ENCODE measurements at places on chromosomes 7 and 10.

DNA sequence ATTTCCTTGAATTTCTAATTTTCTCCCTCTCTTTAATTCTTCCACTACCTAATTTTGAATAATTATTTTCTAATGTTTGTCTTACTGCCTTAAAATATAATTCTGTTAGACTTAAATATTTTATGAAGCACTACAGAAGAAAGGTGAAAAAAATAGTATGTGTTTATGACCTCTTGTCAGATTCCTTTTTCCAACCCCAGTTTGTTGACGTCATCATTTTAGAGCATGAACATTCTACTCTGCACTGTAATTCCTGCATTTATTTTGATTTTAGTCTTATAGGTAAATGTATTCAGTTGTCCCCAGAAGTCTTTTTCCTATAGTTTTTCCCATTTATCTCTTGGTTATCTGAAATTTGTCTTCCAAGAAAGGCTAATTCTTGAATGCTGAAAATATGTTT, 468.1 kb downstream of the SORCS3 start:
- DNase-seq, result no peak

DNA sequence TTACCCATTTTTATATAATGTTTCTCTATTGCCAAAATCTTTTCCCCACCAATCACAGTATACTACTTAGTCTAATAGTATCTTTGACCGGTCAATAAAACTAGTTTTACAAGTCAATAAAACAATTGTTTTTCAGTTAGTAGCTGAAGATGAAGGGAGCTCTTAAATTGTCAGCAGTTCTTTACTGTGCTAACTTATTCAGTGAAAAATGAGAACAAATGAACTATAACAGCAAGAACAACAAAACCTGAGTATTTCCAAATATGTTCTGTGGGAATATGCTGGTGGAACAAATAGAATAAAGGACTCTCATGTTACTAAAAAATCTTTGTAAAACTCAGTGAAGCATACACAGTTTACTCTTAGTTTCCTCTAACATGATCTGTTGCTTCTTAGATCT, 134.0 kb downstream of the SEMA3D start:
- DNase-seq, result no peak

DNA sequence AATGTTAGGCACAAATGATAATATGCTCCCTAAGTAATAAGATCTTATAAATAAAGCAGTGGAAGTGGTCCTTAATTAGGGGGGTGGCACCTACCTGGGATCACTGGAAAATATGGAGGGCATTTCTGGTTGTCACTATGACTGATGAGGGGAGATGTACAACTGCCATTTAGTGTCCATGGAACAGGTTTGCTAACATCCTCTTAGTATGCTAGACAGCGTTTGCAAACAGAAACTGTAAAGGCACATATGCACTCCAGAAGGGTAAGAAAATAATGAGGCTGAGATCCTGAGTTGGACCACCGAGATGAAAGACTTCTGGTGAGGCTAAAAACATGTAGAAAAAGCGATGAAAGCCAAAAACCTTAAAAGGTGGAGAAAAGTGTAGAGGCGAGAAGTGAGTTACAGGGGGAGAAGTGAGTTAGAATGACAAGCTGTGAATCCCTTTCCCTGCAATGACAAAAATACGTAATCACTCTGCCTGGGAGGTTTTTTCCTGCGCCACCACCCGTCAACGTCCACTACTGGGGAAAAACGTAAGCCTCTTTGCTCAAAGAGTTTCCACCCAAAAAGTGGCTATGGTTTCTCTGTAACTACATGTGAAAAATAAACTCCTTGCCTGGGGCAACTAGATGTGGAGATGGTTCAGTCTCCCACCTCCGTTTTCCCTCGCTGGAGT, 767 bp downstream of the KRIT1 start:
- no peak for DNase-seq

GRCh38 chr10:113534423-113534822, 18.4 kb upstream of the HABP2 start:
- DNase-seq, result no peak

GRCh38 chr7:42722716-42723115, 189.2 kb downstream of the C7orf25 start:
- DNase-seq, result no peak

- DNase-seq, result no peak
Measured at GRCh38 chr7:152130658-152131590, 105.5 kb downstream of the GALNT11 start.

- DNase-seq, result no peak
Measured at GRCh38 chr7:77565917-77566316, 28.8 kb downstream of the PTPN12 start.

DNA sequence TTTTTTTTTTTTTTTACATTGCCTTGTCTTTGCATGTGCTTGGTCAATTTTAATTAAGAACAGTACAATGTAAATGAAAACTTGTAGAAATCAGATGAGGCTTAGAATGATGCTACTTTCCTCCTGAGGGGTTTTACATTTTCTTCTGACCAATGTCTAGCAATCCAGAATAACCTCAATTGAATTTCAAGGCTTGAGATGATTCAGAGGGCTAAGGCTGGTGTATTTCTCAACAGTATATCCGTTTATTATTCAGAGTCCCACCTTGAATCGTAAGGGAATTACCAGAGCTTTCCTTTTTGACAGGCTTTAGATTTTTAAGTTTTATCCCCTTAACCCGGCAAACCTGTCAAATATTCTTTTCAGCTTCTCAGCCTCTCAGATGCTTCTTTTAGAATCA, 231.2 kb upstream of the STK17A start:
- no peak for DNase-seq

DNA sequence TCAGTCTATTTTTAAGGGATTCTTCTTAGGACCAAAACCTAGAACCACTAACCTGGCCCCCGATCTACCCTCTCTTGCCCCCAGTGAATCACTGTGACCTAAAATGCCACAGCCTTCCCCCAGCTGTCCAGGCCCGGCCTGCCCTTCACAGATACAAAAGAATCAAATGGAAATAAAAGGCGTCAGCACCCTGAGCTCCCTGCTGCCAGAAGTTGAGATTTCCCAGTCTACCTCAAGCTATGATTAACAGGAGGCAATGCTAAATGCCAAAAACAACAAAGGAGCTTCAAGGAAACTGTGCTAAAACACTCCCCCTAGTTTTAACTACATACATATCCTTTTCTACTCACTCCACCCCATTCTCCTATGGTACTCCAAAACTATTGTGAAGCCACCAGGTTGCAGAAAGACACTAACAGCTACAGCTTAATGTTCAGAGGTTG, 67.8 kb downstream of the GSAP start:
- no peak for DNase-seq

GRCh38 chr10:4460267-4460666, 365.7 kb upstream of the AKR1E2 start:
- no peak for DNase-seq

DNA sequence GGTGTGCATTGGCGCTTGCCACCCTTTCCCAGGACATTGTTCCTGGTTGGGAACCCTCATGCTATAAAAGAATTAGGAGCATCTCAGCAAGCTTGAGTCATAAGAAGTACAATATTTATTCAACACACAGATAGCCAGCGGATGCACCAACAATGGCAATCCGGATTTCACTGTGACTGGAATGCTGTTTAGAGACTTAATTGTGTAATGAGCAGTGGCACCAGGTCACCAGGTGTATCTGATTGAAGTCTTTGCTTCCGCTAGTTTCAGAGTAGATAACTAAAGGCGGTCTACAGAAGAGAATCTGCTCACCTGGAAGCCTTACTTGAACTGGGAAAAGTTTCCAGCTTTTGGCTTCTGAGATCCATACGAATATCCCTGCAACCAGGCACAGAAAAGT, 772.3 kb upstream of the GHITM start:
- DNase-seq, result no peak

DNA sequence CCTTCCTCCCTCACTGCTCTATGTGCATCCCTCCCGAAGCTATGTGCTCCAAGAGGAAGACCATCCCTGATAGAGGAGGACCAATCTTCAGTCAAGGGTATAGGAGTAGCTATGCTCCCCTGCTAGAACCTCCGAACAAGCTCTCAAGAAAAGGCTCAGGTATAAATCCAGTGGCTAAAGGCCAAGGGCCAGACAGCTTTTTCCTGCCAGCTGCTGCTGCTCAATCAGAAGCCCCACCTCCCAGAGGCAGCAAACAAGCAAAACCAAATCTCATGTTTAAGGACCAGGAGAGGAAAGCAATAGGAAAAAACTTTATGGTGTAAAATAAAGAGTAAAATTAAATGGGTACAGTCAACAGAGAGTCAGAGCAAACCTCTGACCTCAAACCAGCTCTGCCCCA, 187.2 kb downstream of the FGFR2 start:
- DNase-seq, result no peak

DNA sequence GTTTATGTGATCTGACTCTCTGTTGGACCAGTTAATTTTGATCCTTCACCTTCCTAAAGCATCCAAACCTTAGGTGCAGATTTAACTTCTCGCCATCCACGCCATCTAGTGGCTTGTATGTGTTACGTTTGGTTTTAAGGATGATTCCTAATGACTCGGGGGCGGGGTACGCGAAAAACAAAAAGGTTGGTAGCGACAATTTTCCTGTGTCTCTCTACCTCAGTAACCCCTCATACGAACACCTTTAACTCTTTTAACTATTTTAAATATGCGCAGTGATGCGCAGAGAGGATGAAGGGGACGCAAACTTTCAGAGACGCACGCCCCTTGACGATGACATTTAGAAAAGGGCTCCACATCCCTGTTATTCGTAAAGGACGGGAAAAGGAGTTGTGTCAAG, 714 bp upstream of the KCND2 start:
- DNase-seq, result no peak

DNA sequence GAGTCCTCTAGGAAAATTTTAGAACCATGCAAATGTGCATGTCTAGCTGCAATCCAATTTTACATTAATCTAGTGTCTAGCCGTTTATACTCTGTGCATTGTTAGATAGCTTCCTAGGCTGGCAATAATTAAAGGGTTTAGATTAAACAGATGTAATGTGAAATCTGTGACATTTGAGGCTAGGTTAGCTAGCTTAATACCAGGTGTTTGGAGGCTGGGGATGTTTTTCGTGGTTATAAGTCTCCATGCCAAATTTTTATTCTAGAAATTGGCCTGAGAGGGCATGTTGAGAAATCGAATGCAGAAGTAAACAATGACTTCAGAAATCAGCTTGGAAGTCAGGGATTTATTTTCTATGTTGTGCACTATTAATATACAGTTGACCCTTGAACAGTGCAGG, 94.2 kb downstream of the ST7 start:
- DNase-seq, result no peak

DNA sequence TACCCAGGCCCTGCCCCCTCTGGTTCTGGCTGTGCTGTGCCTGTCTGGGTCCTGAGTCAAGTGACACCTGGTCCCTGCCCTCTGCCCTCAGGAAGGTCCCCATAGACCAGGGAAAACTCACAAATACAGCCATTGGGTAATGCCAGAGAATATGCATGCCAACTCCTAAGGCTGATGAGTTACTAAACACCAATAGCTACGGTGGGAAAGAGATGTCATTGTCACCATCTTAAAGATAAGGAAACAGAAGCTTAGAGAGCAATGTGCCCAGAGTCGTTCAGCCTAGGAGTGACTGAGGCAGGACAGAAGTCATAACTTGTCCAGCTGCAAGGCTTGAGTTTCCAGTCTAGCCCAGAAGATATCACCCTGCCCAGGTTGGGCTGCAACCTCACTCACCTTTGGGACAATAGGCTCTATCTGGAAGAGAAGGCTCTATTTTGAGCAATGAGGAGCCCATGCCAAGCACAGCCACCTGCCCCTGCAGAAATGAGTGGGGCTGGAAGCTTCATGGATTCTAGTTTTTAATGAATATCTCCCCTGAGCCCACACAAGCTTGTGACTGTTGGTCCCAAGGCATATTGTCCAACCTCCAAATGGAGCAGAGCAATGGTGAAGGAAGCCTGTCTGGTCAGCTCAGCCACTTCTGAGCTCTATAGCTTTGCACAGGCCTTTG, 42.6 kb downstream of the ZNF273 start:
- DNase-seq, result no peak

DNA sequence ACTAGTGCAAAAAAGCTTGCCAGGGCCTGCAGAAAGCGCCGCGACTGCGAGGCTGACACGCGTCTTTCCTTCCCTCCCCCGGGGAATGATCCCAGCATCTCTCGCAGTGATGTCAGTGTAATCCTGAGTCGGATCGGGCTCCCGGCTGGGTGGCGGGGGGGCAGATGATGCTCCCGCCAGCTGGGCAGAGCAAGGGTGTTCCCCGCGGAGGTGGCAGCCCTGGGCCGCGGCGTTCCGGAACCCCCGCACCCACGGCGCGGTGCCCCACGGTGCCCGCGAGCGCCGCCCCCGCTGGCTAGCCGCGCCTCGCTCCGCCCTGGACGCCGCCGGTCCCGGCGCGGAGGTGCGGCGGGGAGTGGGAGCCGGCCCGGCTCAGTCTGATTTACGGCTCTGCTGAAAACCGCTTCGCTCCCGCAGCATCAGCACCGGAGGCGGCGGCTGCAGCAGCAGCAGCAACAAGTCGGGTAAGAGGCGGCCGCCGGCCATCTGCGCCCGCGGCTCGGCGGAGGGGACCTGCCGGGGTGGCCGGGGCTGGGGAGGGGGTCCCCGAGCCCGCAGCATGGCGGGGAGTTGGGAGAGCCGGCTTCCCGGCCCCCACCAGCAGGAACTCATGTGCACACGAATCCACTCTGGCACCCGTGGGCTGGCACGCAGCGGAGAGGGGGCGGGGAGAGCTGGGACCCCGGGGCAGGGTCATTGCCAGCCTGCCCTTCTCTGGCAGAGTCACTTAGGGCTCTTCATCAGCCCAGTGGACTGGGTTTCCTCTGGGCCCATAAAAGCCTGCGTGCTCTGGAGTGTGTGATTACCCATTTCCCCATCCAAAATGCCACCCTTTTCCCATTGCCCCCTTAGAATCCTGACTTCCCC, at the start of gene ZNF365:
Gene ZNF365 (plus strand): TSS at position 375 of the 867 bp plus-strand sequence. CDS start 1,825 bp downstream, outside the sequence.
- peak; percentile 65 for DNase-seq

GRCh38 chr10:84999929-85000328, 671.5 kb downstream of the CCSER2 start:
- DNase-seq, result no peak

GRCh38 chr10:102668326-102669107, 24.2 kb downstream of the TRIM8 start:
- DNase-seq, result no peak

DNA sequence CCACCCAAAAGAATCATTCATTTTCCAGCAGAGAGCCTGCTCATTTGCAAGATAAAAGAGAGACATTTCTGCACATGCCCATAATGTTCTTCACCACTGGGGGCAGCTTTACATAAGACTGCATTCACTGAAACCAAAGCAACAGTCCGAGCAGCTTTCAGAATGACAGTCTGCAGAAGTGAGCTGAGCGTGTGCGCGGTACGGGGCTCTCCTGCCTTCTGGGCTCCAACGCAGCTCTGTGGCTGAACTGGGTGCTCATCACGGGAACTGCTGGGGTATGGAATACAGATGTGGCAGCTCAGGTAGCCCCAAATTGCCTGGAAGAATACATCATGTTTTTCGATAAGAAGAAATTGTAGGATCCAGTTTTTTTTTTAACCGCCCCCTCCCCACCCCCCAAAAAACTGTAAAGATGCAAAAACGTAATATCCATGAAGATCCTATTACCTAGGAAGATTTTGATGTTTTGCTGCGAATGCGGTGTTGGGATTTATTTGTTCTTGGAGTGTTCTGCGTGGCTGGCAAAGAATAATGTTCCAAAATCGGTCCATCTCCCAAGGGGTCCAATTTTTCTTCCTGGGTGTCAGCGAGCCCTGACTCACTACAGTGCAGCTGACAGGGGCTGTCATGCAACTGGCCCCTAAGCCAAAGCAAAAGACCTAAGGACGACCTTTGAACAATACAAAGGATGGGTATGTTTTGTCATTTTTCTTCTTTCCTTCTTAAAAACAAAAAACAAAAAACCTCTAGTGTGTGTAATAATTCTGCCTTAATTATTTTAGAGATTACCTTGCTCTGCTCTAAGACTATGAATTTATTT, at the start of gene LRRTM3:
Gene LRRTM3 (plus strand): TSS at position 141 of the 820 bp plus-strand sequence.
- DNase-seq, result no peak

Measured in activated naive CD4-positive, alpha-beta T cell treated with Interleukin-2 at 50 U/mL for 16 hours (primary cell).